Spleen (tissue), 13 donors: ENCODE measurements at places on chromosomes 16 and 17.

- DNase-seq: no peak
Measured at GRCh38 chr17:50841949-50842354, 6.6 kb downstream of the WFIKKN2 start.

- peak; percentile 61 for DNase-seq
Measured at GRCh38 chr17:4566785-4567184, 6.4 kb upstream of the GGT6 start.

DNA sequence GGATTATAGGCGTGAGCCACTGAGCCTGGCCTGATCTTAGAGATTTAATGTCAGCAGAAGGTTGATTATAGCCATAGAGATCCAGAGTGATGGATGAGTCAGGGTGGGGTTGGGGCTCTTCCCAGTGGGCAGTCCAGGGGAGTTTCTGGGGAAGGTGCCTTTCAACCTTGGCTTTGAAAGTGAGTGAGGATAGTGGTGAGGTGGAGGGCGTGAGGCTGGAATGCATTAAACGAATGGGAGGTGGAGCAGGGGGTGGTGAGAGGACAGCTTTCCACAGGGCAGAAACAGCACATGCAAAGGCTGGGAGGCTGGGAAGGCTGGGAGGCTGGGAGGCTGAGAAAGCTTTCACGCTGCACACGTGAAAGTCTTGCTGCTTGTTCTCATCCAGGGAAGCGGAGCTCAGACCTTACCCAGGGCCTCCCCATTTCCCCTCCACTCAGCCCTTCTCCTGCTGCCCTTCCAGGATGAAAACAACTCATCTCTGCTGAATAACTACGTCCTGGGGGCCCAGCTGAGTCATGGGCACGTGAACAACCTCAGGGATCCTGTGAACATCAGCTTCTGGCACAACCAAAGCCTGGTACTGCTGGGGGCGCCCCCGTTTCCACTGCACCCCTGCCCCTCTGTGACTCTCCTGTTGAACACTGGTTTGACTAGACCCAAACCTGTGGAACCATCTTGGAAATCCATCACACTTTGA lies 22.3 kb downstream of the ADGRG5 start:
- no peak for DNase-seq

DNA sequence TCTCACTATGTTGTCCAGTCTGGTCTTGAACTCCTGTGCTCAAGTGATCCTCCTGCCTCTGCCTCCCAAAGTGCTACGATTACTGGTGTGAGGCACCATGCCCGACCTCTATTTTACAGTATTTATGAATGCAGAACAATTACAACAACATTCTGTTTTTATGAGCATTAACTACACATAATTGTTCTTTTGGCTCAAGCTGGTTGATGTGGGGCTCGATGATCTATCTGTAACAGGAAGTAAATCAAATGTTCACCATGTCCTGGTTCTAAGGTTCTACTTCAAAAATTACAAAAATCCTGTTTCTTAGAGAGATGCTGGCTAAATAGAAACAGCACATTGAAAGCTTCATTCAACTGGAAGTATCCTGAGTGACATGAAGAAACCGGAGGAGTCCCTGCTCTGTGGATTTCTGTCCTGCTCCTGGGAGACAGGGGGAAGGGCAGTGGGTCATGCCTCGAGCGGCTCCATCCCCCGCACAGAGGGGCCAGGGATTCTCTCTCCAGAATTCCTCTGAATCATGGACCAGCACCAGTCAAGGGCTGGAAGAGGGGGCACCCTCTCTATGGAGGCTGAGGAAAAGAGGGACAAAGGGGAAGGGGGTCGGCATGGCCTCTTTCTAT lies 31.5 kb downstream of the FA2H start:
- peak; percentile 32 for DNase-seq

DNA sequence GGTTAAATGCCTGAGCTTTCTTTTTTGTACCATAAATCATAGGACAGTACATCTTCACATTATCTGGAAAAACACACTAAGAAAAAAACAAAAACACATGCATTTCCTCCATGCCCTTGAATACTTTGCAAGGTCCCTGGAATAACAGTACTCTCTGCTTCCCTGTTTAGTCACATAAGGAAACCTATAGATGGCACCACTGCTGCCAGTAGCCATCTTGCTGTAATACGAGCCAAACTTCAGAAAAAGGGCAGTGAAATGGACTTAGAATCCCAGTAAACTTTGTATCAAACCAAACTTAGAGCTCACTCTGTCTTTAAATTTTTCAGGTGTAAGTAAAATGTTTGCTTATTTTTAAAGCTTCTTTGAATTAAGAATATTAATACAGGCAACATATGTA lies 435.5 kb downstream of the KCNJ2 start:
- no peak for DNase-seq

DNA sequence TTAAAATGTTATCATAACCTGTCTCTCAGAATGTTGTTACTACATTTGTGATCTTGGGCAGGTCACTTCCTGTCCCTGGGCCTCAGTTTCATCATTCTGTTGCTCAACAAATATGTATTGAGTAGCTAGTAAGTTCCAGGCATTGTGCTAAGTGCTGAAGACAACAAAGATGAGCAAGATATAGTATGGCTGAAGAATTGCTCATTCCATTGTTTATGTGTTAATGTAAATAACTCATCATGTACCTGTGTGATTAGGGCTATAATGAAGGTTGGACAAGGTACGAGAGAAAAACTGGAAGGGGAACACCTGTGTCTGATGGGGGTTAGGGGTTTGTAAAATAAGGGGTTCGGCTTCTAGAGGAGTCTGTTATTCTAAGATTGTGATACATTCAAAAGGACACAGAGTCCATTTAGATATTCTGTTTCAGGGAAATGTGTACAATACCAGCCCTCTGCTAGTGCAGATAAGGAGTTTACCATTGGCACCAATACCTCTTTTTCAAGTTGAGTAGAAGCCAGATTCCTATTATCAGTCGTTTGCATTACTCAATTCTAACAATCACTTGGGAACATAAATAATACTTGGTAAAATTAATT lies 20.0 kb downstream of the TUBG1 start:
- DNase-seq: no peak

DNA sequence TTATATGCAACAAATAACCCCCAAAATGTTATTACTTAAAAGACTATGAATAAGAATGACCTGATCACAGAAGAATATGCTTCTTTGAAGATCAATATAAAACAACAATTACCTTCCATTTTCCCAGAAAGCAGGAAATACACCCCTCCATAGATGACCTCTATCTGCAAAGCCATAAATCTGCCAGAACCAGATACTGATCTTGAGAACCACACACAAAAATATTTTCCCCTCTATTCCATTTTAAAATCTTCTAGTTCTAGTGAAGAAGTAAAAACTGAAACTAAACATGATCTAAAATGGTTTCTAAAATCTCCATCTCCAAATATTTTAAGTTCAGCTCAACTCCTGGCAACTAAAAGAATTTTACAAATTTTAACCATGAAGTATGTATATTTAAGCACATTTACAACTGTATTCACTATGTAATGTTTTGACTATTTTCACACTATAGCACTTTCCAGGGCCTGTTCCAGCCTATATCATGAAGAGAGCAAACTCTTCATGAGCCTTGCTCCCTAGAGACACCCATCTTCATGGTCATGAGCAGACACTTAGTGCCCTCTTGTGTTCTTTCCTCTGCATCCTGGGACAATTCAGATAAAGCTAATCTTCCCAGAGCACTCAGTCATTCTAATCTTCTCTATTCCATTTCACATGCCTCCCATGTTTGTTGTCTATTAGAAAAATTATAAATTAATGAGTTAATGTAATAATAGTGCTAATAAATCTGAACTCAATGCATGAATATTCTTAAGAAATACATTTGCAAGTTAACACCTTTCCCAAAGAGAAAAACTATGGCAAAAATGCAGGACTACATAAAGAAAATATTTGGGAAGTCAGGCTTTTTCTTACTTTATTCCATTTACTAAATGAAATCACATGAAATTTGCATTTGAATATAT lies 87.0 kb downstream of the HELZ start:
- no peak for DNase-seq

DNA sequence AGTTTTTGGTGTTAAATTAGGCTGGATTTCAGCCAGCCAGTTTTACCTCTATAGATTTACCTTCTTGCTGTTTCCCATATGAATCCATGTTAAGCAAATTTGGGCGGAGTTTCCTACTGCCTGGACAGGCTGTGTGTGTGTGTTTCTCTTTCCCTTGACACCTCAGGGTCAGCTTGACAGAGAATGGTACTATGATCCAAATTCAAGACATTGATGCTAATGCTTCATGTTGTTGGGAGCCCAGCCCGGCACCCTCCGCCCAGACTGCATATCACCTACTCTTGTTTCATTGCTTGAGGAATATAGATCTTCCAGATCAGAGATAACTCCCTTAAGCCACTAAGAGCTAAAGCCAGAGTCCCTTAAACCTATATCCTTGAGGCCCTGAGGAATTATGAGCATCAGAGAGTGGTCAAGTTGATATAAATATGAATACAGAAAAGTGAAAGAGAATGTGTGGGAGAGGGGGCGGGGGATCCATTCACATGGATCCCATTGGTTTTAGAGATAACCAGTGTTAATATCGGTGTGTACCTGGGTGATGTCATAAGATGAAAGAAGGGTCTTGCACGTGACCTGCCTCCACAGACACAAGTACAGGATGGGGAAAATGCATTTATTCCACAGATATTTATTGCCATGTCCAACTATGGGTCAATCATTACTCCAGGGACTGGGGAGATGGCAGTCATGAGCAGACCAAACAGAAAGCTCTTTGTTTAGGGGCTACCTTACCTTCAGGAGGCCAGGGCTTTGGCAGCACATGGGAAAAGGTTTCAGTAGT lies 69.7 kb downstream of the WIPI1 start:
- DNase-seq: no peak

- no peak for DNase-seq
Measured at GRCh38 chr17:46766493-46767491, 51.7 kb downstream of the WNT3 start.

DNA sequence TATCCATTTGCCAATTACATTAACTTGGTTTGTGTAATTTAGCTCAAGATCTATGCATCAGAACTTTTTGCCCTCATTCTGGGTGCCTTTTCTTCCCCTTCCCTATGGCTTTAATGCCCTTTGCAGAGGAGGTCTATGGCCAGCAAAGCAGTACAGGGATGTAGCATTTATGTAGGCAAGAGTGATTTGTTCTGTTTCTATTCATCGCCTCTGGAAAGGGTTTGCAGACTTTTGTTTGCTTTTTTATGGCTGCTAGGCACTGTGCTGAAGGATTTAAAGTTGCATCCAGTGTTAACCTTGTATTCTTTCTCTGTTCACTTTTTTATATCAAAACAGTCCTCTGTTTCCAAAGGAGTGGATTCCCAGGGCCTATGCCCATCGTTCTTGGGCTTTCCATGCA lies 78.0 kb downstream of the ANKFN1 start:
- DNase-seq: no peak

DNA sequence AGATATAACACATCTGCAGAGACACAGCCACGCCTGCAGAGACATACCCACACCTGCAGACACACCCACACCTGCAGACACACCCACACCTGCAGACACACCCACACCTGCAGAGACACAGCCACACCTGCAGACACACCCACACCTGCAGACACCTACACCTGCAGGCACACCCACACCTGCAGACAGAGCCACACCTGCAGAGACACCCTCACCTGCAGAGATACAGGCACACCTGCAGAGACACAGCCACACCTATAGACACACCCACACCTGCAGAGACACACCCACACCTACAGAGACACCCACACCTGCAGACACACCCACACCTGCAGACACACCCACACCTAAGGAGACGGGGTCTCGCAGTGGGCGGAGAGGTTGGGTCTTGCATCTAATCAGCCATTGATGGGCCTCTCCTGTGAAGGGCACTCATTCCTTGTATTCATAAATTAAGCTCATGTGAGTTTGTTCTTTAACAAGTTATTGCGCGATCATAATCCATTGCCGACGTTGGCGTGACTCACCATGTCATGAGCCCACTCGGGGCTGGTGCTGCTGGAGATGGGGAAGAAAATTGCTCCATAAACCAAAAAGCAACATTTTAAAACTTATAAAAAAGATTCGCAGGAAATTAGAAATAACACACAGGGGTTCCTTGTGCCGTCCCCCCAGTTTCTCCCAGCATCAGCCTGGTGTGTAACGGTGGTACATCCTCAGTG lies 28.9 kb upstream of the CDH15 start:
- DNase-seq: peak; percentile 19

DNA sequence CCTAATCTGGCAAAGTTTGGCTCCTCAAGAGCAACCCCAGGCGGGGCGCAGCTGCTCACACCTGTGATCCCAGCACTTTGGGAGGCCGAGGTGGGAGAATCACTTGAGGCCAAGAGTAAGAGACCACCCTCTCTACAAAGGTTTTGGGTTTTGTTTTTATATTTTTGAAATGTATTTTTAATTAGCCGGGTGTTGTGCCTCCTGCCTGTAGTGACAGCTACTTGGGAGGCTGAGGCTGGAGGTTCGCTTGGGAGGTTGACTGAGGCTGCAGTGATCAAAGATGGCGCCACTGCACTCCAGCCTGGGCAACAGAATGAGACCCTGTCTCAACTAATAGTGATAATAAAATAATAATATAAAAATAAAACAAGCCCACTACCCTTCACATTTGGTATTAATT lies 756 bp upstream of the USP7 start:
- no peak for DNase-seq

- DNase-seq: peak; percentile 28
Measured at GRCh38 chr17:27545562-27546229, 85.3 kb upstream of the LGALS9 start.

GRCh38 chr16:67104061-67104460 lies 5.7 kb upstream of the PHAF1 start:
- DNase-seq: no peak

- DNase-seq: peak; percentile 73
Measured at GRCh38 chr17:4073983-4074830, 68.6 kb downstream of the ZZEF1 start.

DNA sequence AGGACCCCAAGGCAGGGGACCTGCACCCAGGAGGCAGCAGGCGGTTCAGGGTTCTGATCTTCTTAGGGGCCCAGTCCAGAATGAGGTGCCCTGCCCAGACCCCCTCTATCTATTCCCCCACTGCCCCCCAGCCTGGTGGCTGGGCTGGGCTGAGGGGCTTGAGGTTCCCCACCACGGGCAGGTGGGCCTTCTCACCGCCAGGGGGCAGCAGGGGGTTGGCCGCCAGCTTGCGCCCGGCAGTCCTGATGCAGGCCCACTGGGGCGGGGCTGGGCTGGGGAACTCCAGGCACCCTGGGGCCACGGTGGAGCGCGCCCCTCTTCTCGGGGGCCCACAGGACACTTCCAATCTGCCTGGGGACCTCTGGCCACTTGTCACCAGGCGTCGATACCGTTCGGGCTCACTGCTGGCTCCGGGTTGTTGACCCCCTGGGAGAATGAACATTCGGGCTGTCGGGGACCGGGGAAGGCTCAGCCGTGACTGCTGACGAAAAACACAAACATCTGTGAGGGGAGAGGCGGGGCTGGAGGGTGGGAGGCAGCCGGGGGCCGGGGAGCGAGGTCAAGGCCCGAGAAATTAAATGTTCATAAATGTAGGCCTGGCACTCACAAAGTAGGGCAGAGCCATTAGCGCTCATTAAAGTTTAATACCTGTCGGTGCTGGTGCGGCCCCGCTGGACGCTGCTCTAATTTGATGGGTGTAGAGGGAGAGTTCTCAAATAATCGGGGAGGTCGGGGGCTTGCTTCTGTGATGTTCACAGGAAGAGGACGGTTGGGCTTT lies 219.3 kb upstream of the GSE1 start:
- peak; percentile 90 for DNase-seq

- DNase-seq: peak; percentile 81
Measured at GRCh38 chr17:38605841-38606645, at the start of gene SRCIN1. Gene SRCIN1, minus strand, starts transcription at chr17:38605952. Its CDS starts 247 bp downstream, at chr17:38605705.

- DNase-seq: no peak
Measured at GRCh38 chr17:76972046-76972641, 103.9 kb downstream of the MGAT5B start.
